ENCODE measurements at places on chromosomes 6 and 20.
A peak's percentile ranks its signal among the peaks of the same experiment; 100 is the strongest.

GRCh38 chr6:108762394-108762793, 85.8 kb upstream of the ARMC2 start:
- no peak for DNase-seq

DNA sequence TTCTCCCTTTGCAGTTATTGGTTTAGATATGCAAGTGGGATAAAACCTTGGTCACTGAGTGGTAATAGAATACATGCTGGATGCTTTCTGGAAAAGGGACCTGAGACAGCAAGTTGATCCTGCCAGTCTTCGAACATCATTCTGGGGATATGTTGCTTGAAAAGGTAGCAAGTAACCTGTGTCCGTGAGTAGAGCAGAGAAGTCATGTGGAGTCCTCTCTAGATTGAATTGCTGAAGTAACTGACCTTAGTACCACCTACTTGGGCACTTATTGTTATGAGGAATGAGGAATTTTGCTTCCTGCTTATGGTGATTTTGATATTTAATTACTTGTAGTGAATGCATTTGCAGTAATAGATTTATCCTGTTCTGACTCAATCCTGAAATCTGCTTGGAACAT, 367.3 kb upstream of the IMPG1 start:
- no peak for DNase-seq

- DNase-seq, result no peak
Measured at GRCh38 chr6:43016943-43017334, 2.9 kb downstream of the KLHDC3 start.

DNA sequence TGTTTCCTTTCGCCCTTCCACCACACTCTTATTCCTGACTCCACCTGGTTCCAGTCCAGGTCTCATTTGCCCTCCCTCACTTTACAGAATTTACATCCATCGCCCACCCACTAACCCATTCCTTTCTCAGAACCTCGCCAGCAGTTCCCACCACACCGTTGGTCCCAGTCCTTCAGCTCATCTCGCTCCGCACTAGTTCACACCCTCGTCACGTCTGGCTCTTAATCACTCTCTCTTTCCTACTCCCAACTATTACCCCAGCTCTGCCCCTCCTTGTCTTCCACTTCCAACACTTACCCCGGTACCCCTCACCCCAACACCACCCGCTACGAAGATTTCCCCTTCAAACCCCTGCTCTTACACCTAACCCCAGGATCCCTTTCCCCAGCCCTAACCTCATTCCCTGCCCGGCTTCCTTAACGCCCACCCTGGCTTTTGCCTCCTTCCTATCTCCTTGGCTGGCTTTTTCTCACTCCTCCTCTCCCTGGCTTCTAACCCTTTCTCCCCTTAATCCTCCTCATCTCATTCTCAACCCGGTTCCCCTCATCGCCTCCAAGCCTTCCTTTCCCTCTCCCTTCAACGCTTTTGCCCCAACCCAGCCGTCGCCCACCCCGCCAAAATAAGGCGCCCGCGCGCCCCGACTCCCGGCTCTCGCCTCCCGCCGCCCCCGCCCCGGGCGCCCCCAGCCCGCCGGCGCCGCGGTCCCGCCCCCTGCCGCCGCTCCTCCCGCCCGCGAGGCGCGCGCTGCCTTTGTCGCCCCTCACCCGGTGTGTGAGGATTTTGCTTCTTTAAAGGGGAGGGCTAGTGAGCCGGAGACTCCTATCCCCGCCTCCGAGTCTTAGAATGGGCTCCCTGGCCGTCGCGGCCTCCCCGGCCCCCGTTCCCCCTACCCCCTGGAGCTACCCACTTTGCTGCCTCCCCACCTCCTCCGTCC, 542 bp downstream of the USP49 start:
- DNase-seq, result no peak

GRCh38 chr20:58017231-58017969, 211.1 kb downstream of the ANKRD60 start:
- DNase-seq, result peak; percentile 88

DNA sequence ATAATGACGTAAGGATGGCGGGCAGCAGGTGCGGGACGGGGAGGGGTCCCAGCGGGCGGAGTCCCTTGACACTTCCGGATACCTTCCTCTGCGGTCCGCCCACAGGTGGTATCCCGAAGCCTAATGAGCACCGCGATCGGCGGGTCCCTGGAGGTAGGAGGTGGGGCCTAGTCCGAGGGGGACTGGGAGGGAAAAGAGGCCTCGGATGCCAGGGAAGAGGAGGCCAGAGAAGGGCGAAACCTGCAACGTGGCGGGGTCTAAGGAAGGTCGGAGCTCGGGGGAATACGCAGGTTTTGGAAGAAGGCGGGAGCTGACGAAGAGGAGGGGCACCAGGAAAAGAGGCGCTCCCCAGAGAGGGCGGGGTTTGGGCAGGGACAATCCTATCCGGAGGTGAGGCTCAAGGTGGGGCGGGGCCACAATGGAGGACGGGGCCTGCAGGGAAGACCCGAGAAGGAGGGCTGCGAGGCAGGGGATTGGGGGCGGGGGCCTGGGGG, 3.7 kb downstream of the PRSS16 start:
- DNase-seq, result peak; percentile 84

DNA sequence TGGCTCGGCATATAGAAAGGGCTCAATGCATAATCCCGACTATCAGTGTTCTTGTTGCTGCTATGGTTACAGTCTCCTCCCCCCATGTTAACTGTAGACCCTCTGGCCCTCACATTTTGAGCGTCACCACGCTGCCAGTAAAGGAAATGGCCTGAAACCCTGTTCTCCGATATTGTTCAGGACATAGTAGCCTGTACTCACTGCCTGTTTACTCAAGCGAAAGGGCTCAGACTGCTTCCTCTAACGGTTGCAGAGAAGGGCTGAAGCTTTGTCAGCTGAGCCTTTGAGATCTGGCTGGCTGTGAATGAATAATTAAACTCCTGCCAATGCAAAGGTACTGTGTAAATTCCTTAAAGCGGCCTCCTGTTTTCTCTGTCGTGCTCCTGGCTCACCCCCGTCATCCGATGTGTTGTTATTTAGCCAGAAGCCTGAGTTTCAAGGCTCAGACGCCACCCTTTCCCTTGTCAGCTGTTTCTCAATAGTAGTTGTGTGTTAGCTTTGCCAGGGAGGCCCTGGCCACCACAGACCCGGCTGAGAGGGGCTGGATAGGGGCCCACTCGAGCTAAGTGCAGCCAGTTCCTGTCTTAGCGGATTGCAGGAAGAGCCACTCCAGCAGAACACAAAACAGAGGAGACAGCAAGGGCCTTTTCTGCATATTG, 31.2 kb upstream of the RALGAPA2 start:
- peak; percentile 55 for DNase-seq

- peak; percentile 26 for DNase-seq
Measured at GRCh38 chr20:17928633-17929311, 39.8 kb downstream of the SNX5 start.

GRCh38 chr6:145508107-145508506, 227.2 kb downstream of the EPM2A start:
- no peak for DNase-seq

DNA sequence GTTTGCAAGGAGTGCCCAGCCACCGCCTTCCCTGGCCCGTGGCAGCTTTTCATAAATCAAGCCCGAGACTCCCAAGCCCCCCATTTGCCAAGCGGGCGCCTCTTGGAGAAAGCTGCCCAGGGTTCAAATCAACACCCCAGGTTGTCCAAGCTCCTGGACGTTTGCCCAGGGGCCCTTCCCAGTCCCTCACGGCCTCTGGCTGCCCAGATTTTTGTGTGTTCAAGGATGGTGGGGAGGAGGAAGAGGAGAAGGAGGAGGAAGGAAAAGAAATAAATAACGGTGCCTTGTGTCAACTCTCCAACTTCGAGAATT, 20.6 kb upstream of the NFATC2 start:
- no peak for DNase-seq

- DNase-seq, result no peak
Measured at GRCh38 chr20:32807706-32808105, 12.0 kb upstream of the MAPRE1 start.

DNA sequence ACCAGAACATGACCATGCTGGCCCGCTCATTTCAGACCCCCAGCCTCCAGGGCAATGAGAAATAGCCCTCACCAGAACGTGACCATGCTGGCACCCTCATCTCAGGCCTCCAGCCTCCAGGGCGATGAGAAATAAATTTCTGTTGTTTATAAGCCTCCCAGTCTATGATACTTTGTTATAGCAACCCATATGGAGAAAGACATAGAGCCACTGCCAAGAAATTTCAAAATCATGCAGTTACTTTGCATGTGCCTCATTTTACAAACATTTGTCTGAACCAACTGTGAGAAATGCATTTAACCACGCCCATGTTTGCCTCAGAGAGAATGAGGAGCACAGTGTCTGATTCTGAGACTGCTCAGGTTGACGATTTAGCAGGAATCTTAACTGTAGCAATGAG, 15.5 kb downstream of the CYP39A1 start:
- DNase-seq, result no peak

DNA sequence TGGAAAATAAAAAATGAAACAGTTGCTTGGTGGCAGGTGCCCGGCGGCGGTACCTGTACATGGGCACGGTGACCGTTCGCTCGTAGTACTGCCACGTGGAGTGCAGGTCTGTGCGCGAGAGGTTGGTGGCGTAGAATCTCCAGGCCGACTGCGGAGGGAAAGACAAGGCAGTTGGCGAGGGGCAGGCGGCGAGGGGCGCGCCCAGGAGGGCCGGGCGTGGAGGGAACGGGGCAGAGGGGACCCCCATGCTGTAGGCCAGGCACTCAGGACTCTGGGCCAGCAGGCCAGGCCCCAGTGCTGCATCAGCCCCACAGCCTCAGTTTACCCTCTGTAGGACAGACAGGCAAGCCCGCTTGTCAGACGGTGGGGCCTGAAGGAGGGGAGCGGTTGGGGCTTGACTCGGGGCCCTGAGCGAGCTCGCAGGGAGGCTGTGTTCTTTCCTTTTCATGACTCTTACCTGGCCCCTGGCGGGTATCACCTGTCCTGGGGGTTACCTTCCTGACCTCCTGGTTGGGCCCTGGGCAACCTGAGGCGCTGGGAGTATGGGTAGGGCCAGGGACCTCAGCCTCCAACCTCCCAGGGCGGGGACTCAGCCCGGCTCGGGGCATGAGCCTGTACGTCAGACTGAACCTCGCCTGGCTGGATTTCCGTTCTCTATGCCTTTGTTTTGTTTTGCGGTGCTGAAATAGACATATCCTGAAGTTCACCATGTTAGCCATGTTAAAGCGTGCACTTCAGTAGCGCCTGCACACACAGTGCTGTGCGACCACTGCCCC, 38.5 kb downstream of the KCNQ2 start:
- DNase-seq, result no peak

GRCh38 chr6:37123957-37124729, 45.8 kb upstream of the PIM1 start:
- DNase-seq, result no peak

GRCh38 chr6:139943391-139943790, 568.9 kb upstream of the CITED2 start:
- no peak for DNase-seq

GRCh38 chr6:116159782-116160524, 34.0 kb upstream of the COL10A1 start:
- no peak for DNase-seq

DNA sequence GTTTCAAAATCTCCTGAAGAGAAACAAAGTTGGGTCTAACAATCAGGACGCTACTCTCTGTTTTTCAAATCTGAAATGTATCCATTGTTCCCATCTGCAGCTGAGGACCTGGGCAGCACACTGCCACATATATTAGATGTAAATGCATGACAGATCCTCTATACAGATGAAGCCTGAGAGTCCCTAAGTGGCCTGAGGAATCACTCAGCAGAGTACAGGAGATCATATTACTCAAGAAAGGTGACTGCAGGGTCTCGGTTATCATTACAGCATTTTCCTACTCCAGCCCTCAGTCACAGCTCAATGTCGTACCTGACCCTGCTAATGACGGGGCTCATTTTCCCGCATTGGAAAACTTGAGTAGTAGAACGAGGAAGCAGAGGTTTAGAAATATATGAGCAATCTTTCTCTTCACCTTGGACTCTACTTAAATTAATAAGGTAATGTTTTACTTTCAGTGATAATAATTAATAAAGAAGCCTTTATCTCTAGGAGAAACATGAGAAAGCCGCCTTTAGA, 256.2 kb upstream of the IRAK1BP1 start:
- peak; percentile 39 for DNase-seq
